ENCODE measurements at places on chromosomes 5 and 9. TPM values are rescaled to one million over a fixed set of nuclear protein-coding genes. Genes with fewer than 3 reads are reported as not detected.

DNA sequence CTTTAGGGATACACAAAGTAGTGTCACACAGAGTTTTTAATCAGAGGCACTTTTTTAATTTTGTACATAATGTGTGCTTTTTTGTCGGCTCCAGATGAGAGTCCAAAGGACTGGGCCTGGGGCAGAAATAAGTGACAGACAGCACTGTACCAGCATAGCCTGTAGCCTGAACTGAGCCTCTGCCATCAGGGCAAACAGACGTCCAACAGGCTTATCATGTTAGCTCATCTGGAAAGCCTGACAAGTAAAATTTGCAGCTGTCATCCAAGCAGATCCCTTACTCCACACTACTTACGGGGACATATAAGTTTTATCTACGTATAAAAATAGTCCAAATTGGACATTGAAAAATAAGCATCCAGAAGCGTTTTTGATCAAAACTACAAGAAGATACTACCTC is 233.1 kb upstream of the GAS1 start:
- DNase-seq, result no peak

DNA sequence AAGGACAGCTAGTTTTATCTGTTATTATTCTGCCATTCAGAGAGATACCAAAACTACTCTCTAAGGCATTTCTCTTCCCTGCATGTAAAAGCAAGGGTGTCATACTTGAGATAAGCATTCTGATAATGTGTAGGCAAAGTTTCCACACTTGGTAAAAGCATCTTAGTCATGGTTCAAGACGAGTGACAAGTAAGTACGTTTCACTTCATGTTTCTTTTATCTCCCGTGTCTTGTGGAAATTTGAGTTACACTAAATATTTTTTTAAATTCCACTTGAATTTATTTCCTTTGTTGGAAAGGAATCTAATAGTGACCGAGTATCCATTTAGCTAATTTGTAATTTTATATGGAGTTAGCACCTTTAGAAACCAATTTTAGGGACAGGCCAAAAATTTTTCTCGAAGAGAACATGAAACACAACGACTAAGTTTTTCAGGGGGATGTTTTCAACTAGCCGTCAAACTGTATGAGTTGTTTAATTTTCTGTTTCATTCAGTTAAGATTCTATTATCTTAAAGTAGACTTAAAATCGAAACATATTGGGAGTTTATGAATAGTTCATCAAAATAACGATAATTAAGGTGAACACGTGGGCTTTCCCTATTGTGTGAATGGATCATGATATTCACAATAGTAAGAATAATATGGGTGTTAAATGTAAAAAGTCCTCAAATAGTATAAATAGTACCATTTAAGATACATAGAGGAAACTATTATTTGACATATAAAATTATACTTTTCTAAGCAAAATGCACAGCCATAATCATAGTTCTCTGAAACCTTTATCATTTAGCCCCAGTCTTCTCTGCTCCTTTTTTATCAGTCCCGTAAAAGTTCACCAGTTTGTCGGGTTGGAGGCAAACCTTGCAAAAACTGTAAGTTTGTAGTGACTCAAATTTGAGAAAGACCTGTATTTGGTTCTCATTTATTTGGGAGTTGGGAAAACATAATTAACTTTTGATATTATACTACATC is 1.6 kb downstream of the RFESD start:
- no peak for DNase-seq

GRCh38 chr9:33698267-33698666 is 97.1 kb upstream of the PRSS3 start:
- DNase-seq, result no peak

- DNase-seq, result no peak
These were observed 11.1 kb upstream of the NADK2 start for GRCh38 chr5:36252722-36253365.

- DNase-seq, result no peak
These were observed 162.7 kb downstream of the SYK start for GRCh38 chr9:90964101-90965020.

GRCh38 chr9:75197561-75197960 is 109.2 kb downstream of the OSTF1 start:
- DNase-seq, result no peak

- peak; percentile 67 for DNase-seq
These were observed 55.3 kb downstream of the BARX1 start for GRCh38 chr9:93899609-93900435.

DNA sequence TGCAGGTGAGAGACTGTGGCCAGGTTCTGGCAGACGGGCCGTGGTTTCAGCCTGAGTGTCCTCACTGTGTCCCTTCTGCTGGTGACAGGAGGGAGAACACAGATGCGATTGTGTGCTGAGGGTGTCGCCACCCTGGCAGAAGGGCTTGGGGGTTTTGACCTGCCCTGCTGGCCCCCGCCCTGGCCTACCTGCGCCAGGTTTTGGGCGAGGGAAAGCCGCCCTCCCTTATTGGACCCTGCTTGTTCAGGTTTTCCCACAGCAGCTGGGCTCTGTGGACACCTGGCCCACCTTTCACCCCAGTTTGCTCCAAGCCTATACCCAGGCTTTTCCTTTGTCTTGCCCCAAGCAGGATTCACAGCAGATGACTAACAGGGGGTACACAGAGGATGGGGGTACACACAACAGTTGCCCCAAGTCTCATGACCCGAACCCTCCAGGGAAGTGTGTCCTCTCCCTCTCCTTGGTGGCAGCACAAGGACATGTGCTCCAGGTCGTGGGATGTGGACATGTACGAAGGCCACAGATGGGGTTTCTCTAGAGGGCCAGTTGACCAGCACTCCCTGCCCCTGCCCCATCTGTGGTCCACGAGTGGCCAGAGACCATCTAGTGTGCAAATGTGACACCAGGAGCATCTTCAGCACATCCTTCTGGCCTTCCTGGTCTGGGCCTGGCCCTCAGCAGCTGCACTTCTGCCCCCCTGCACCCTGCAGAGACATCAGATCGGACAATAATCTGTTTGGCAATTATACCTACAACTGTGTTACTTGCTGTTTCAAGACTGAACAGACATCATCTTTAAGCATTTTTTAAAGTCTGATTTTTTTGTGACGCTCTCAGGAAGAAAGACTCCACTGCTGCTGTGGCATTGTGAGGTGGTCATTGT is 265.8 kb upstream of the IRX4 start:
- DNase-seq, result peak; percentile 71

GRCh38 chr5:142426129-142427014 is 101.6 kb upstream of the SPRY4 start:
- no peak for DNase-seq

GRCh38 chr5:14650052-14650451 is 14.5 kb upstream of the OTULIN start:
- no peak for DNase-seq

- DNase-seq, result no peak
These were observed 8.3 kb downstream of the UGCG start for GRCh38 chr9:111904891-111905291.

DNA sequence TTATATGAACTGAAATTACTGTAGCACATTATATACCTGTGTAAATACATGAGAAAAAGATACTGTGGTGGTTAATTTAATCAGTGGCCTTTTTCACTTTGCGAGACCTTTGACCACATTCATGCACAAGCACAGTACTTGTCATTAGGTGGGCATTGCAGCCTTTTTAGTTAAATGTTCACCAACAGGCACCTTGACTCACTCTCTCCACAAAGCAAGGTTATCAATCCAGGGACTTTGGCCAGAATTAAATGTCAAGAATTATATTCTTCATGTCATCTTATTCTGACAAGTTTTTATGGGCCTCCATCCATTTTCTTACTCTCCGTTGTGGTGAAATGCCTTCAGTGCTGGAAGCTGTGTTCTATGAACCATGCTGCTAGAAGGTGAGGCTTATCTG is 72.2 kb downstream of the AOPEP start:
- DNase-seq, result no peak

GRCh38 chr5:10857338-10857733 is 96.3 kb upstream of the DAP start:
- no peak for DNase-seq

DNA sequence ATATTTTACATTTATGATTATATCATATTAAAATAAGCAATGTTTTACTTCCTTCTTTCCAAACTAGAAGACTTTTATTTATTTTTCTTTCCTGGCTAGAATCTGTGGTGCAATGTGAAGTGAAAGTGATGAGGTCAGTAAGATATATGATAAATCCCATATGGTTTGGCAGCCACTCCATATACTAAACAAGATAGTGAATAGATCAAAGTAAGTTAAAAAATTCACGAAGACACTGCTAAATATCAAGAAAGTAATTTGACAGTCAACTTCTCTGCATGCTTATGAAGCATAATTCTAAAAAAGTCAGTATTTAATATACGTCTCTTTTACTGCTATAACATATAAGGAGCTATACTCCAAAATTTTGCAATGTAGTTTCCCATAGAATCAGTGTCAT is 972.8 kb downstream of the DTWD2 start:
- DNase-seq, result no peak

- DNase-seq, result no peak
These were observed 76.4 kb downstream of the AK8 start for GRCh38 chr9:132801659-132802058.

DNA sequence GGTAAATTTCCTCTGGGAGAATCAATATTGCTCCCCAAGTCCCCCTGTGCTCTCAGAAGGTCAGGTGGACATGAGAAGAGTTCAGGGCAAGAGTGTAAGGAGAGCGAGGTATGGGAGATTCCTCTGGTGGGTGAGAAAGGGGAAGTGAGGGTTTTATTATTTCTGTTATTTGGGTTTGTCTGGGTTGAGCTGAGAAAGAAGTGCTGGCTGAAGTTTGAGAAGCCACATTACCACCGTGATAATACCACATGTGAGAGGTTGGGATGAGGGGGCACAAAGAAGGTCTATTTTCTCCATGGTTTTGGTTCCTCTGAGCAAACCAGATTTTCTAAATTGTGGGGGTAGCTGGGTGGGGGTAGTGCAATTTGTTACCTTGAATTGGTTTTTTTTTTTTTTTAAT is 350.4 kb downstream of the OSTF1 start:
- DNase-seq, result no peak

The ATP6V1G1 gene
- total RNA-seq, result 64.6 TPM

The FCN2 gene
- total RNA-seq, result not detected

The OTP gene
- not detected for total RNA-seq

All from cardiac septum (tissue), 1 donor.